ENCODE measurements at places on chromosomes 1 and 21.

- DNase-seq, result no peak
These were observed 54.3 kb downstream of the ZSWIM5 start for GRCh38 chr1:45152126-45152525.

- DNase-seq, result no peak
These were observed 79.2 kb downstream of the RNF220 start for GRCh38 chr1:44484155-44484688.

- no peak for DNase-seq
These were observed 8.3 kb downstream of the TNR start for GRCh38 chr1:175735144-175735543.

DNA sequence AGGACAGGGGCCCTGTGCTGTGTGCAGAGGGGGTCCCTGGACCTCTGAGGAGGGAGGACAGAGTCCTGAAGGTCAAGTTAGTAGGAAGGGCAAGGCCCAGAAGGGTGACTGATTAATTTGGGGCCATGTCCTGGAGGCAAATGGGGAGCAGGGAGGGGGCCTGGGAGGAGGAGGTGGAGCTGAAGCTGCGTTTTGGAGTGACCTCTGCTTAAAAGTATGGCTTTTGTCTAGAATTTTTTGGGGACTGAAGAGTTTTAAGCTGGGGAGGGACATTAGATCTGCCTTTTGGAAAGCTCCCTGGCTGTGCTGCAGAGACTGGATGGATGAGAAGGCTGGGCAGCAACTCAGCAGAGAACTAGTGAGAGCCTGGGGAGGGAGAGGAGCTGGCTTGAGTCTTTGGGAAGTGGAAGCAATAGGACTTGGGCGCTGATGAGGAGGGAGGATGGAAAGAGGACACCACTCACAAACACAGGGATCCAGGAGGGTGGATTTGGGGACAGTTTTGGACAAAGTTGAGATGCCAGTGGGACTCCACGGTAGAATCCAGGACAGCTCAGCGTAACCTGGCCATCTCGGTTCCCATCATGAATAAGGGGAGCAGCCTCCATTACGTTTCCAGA, 52.9 kb downstream of the ACBD3 start:
- no peak for DNase-seq
